ENCODE measurements at places on chromosomes 5 and 9.

GRCh38 chr9:34592895-34593601, 3.5 kb upstream of the CNTFR start:
- H3K4me1 ChIP-seq = peaks cover 15% of the 10 kb centered on the region
- H3K27me3 ChIP-seq = peaks cover 24% of the 10 kb centered on the region
- H3K36me3 ChIP-seq = no peaks in the 10 kb centered on the region
- H3K27ac ChIP-seq = no peak overlapping the region

DNA sequence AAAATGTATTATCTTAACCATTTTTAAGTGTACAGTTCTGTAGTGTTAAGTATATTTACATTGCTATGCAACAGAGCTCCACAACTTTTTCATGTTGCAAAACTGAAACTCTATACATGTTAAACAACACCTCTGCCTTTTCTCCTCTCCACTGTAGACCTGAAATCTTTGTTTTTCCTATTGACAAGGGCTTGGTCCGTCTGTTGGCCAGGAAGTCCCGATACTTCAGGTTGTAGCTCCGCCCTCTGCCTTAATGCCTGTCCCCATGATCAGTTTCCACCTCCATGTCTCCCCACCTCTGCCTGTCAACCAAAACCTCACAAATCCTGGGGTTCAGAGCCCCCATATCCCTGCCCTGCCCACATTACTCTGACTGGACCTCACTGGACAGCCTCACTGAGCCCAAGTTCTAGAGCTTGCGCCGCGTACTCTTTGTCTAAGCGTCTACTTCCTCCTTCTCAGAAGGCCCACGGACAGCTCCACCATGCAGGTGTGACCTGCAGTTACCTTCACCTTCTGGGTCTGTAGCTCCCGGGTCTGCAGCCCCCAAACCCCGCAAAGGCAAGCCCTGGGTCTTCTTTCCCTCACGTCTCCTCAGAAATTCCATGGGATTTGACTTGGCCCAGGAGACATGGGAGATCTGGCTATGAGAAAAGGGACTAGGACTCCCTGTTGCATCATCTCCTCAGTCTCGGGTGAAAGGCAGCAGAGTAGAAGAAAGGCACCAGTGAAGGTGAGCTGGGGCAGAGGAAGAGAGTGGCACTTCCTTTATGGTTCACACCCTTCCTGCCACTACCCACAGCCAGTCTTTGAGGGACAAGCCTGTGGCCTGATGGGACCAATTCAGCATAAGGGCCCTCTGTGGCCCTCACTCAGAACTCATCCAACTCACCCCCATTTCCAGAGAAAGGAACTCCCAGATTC, 8.0 kb downstream of the GLIPR2 start:
- no peaks in the 10 kb centered on the region for H3K36me3 ChIP-seq
- no peak for DNase-seq
- H3K27ac ChIP-seq = no peak overlapping the region
- H3K4me3 ChIP-seq = no peak overlapping the region

DNA sequence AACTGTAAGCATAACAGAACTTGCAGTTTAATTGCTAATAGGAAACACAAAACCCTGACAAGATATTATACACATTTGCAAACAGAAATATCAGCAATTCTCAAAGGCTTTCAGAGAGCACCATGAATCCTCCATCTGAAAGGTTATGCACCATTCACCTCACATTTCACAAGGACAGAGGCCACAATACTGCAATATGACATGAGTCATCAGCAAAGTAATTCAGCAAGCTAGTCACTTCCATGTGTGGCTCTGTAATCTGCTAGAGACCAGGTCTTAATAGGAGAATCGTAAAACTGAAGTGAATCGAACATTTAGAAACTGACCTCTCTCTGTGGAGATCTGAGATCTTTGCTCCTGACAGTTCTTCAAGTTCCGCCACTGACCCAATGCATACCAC, 28.3 kb downstream of the IARS1 start:
- no peak overlapping the region for H3K4me3 ChIP-seq
- no peaks in the 10 kb centered on the region for H3K27me3 ChIP-seq
- no peak overlapping the region for H3K27ac ChIP-seq
- H3K4me1 ChIP-seq = no peaks in the 10 kb centered on the region
- H3K36me3 ChIP-seq = peaks cover 100% of the 10 kb centered on the region

DNA sequence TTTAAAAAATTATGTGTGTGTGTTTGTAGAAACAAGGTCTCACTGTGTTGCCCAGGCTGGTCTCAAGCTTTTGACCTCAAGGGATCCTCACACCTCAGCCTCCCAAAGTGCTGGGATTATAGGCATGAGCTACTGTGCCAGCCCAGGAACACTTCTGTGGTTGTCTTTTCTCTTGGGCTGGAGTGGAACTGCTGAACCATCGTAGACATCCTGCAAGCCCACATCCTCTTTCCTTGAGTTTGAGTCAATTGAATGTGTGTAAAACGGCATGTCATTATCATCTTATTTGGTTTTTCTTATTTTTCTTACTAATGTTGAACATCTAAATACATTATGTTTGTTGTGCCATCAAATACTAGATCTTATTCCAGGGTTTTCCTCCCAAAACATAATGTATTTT, 40.0 kb downstream of the EHMT1 start:
- no peaks in the 10 kb centered on the region for H3K4me1 ChIP-seq
- DNase-seq = no peak
- H3K27ac ChIP-seq = no peak overlapping the region

- H3K27ac ChIP-seq = no peak overlapping the region
- H3K4me3 ChIP-seq = no peak overlapping the region
- peak; percentile 30 for DNase-seq
- no peaks in the 10 kb centered on the region for H3K36me3 ChIP-seq
Measured at GRCh38 chr5:132086277-132086794, 12.7 kb downstream of the CSF2 start.

- DNase-seq = no peak
- H3K27ac ChIP-seq = no peak overlapping the region
- no peaks in the 10 kb centered on the region for H3K27me3 ChIP-seq
- H3K4me3 ChIP-seq = no peak overlapping the region
Measured at GRCh38 chr5:123810253-123810652, 298.3 kb downstream of the CSNK1G3 start.

- H3K4me1 ChIP-seq = peaks cover 5% of the 10 kb centered on the region
- H3K27ac ChIP-seq = no peak overlapping the region
- no peaks in the 10 kb centered on the region for H3K27me3 ChIP-seq
Measured at GRCh38 chr5:109566361-109566760, 123.4 kb upstream of the MAN2A1 start.

GRCh38 chr5:78899922-78900362, 85.2 kb downstream of the ARSB start:
- H3K27me3 ChIP-seq = no peaks in the 10 kb centered on the region
- H3K4me1 ChIP-seq = no peaks in the 10 kb centered on the region
- DNase-seq = peak; percentile 76
- no peak overlapping the region for H3K27ac ChIP-seq
- no peak overlapping the region for H3K4me3 ChIP-seq
- H3K36me3 ChIP-seq = no peaks in the 10 kb centered on the region

GRCh38 chr5:23459214-23459613, 48.2 kb upstream of the PRDM9 start:
- H3K36me3 ChIP-seq = no peaks in the 10 kb centered on the region
- no peak for DNase-seq
- H3K27ac ChIP-seq = no peak overlapping the region

DNA sequence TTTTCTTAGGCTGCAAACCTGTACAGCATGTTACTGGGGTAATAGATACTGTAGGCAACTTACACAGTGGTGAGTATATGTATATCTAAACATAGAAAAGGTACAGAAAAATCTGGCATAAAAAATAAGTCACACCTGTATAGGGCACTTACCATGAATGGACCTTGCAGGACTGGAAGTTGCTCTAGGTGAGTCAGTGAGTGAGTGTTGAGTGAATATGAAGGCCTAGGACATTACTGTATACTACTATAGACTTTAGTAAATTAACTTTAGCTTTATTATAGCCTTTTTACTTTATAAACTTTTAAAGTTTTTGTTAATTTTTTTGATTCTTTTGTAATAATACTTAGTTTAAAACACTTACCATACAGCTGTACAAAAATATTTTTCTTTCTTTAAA, 51.3 kb downstream of the DENND4C start:
- no peaks in the 10 kb centered on the region for H3K27me3 ChIP-seq
- no peak overlapping the region for H3K27ac ChIP-seq
- H3K36me3 ChIP-seq = no peaks in the 10 kb centered on the region

DNA sequence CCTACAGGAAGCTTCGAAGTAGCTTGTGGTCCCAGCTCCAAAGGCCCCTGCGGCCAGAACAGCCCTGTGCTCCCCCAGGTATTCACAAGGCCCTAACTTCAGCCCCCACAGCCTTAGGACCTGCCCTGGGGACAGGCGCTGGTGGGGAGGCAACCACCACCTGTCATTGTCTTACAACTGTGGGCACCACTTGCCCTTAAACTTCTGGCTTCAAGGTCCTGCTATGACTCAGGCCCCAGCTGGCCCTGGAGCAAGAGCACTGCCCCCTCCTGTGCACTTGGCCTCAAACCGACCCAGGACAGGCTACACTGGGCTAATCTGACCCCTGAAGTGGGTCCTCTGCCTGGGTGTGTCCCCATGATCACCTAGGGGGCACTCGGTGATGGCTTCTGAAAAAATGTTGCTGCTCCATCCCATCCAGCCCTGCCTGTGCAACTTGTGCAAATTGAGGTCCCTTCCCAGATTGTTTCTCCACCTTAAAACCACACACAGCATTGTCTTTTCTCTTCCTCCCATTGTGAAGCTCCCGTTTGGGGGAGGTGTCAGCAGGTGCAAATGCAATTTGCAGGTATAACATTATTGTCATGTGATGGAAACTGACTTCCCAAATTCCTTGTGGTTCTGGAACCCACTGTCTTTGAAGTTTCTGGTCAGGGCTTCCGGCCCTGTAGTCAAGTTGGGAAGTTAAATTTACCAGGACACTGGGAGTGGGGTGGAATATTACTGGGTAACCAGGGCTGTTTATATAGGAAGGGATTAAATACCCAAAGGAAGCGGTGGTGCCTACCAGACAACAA, 1.1 kb upstream of the PROB1 start:
- H3K36me3 ChIP-seq = no peaks in the 10 kb centered on the region
- peaks cover 12% of the 10 kb centered on the region for H3K4me1 ChIP-seq
- H3K4me3 ChIP-seq = no peak overlapping the region
- H3K27ac ChIP-seq = no peak overlapping the region

- no peak for DNase-seq
- peaks cover 10% of the 10 kb centered on the region for H3K4me1 ChIP-seq
- H3K27ac ChIP-seq = no peak overlapping the region
- H3K4me3 ChIP-seq = no peak overlapping the region
- H3K36me3 ChIP-seq = no peaks in the 10 kb centered on the region
- no peaks in the 10 kb centered on the region for H3K27me3 ChIP-seq
Measured at GRCh38 chr5:132368186-132368585, 1.3 kb upstream of the SLC22A5 start.

DNA sequence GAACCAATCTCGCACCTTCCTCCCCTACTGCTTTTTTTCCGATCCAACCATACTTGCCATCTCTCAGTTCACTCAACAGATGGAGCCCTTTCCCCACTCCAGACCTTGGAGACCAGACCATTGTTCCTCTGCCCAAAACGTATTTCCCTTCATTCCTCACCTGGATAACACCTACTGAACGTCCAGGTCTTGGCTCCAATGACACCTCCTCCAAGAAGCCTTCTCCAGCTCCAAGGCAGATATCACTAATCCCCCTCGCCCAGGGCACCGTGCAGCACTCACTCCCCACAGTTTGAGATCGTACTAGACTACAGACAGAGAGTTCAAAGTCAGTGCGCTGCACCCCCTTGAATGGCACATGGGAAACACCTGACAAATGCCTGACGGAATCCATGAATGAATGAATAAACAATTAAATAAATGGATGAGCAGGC, 47.1 kb upstream of the AKNA start:
- no peaks in the 10 kb centered on the region for H3K36me3 ChIP-seq
- no peak overlapping the region for H3K4me3 ChIP-seq
- DNase-seq = peak; percentile 29
- no peak overlapping the region for H3K27ac ChIP-seq

- H3K36me3 ChIP-seq = no peaks in the 10 kb centered on the region
- no peak overlapping the region for H3K27ac ChIP-seq
- H3K4me3 ChIP-seq = no peak overlapping the region
Measured at GRCh38 chr9:25845867-25846266, 167.6 kb upstream of the TUSC1 start.

DNA sequence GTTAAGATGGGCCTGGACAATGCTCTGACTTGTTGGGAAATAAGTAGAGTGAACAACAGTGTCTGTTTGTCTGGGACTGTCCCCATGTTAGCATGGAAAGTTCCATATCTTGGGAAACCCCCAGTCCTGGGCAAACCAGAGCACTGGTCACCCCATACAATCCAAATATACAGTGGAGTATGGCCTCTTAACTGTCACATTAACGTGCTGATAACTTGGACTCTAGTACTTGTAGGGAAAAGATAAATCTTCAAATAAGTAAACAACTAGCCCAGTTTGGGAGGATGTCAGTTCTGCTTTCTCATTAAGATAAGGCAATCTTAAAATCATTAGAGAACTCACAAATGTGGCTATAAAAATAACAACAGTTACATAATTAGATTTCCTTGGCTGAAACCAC, 47.6 kb upstream of the JAK2 start:
- H3K4me3 ChIP-seq = no peak overlapping the region
- H3K27me3 ChIP-seq = no peaks in the 10 kb centered on the region
- H3K27ac ChIP-seq = no peak overlapping the region

DNA sequence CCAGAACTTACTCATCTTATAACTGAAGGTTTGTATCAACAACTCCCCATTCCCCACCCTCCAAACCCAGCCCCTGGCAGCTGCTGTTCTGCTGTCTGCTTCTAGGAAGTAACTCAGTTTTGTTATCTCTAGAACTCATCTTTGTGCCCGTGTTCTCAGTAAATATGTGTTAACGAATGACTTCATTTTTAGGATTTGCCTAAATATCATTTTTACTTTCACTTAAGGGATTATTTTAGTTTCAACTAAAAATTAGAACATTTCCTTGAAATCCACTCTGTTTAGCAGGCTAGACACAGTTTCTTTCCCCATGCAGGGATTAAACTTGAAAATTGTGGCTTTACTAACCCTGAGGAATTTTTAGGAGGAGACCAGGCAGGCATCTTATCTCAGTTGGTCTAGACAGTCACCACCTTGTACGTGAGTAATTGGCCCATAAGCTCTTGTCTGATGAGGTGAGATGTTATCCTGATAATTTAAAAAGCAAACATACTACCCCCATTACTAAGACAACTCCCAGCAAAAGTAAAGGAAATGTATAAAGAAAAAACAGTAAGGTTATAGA, 68.2 kb upstream of the TNFAIP8 start:
- no peak overlapping the region for H3K4me3 ChIP-seq
- H3K27me3 ChIP-seq = no peaks in the 10 kb centered on the region
- H3K27ac ChIP-seq = no peak overlapping the region
- no peaks in the 10 kb centered on the region for H3K4me1 ChIP-seq
